ENCODE measurements at places on chromosomes 5 and 9. TPM values are rescaled to one million over a fixed set of nuclear protein-coding genes. Genes with fewer than 3 reads are reported as not detected.

GDNF gene
- total RNA-seq = not detected

- H3K4me1 ChIP-seq = no peaks in the 10 kb centered on the region
- no peak overlapping the region for H3K27ac ChIP-seq
- peaks cover 11% of the 10 kb centered on the region for H3K27me3 ChIP-seq
- H3K4me3 ChIP-seq = no peak overlapping the region
- no peak for DNase-seq
Measured at GRCh38 chr5:8033261-8033660, 164.3 kb downstream of the MTRR start.

C5orf34 gene
- 3.9 TPM for total RNA-seq

DNA sequence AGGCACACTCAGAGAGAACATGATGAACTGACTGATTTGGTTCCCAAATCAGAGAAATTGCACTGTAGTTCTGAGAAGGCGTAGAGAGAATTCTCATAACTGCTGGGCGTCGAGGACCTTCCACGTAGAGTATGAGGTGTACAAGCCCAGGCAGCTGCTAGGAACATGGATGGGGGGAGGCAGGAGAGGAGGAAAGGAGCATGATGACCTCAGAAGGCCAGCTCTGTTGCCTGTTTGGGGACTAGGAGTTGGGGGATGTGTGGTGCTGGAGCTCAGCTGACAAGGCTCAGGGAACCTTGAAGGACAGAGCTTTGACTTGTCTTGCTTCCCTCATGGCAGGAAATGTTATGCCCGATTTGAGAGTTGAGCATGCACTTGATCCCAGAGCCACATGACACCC lies 485.4 kb downstream of the IRX1 start:
- DNase-seq = no peak
- peaks cover 5% of the 10 kb centered on the region for H3K36me3 ChIP-seq
- H3K27ac ChIP-seq = no peak overlapping the region
- no peaks in the 10 kb centered on the region for H3K27me3 ChIP-seq

IFNE gene
- total RNA-seq = 2.4 TPM
